Left renal cortex interstitium (tissue), 4 donors: ENCODE measurements at places on chromosomes 1 and 21.

DNA sequence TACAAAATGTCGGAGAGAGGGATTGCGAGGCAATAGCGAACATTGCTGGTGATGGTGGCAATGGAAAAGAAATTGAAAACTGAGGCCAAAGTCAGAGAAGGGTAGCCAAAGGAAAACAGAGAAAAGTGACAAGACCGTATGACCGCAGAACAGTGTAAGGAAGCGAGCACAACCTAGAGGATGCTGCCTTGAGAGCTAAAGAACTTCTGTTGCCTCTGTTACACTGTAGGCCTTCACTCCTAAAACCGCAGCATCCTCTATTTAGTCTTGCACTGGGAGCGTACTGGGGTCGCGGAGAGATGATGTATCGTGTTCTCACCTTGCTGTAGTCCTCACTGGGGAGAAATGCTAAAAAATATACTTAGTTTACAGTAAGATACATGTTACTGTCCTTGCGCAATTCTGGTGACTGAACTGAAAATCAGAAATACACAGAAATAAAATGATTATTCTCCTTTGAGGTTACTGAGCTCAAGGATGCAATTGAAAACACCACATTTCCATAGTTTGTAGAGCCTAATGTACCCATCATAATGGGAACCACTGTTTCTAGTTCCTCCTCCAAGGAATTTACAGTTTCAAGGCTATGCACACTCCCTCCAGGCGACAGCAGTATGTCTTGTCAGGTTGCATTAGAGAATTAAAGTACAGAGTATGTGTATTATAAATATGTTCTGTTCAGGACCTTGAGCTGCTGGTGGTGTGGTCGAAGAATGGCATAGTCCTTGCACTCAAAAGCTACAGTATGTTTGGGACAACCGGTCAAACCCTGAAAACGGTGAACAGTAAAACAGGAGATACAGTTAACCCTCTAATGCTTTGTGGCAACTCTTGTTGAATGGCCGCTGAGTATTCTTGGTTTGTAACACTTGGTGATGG is 1.3 kb downstream of the NEK7 start:
- no peak for DNase-seq

DNA sequence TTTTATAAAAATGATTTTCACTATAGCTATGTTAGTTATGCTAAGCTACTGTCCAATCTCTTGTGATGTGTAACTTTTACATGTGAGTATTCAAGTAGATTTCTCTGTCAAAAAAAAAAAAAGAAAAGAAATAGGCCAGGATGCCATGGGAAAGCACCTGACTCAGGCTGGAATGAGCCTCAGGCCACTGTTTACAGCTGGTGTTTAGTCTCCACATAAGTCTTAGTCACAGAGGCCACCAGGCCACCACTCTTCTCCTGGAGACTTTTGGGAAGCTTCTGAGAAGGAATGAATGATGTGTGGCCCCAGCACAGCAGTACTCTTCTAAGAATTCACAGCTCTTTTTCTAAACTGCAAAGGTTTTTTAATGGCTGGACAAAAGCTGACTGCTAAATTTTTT is 48.9 kb downstream of the CHML start:
- no peak for DNase-seq

- DNase-seq: no peak
Observed at GRCh38 chr1:68164918-68165317, 67.4 kb downstream of the WLS start.

- DNase-seq: no peak
Observed at GRCh38 chr1:233356705-233356987, 29.1 kb downstream of the MAP3K21 start.

GRCh38 chr1:244381878-244382565 is 69.7 kb downstream of the ADSS2 start:
- DNase-seq: no peak

GRCh38 chr1:209409780-209410179 is 173.7 kb upstream of the CAMK1G start:
- no peak for DNase-seq

DNA sequence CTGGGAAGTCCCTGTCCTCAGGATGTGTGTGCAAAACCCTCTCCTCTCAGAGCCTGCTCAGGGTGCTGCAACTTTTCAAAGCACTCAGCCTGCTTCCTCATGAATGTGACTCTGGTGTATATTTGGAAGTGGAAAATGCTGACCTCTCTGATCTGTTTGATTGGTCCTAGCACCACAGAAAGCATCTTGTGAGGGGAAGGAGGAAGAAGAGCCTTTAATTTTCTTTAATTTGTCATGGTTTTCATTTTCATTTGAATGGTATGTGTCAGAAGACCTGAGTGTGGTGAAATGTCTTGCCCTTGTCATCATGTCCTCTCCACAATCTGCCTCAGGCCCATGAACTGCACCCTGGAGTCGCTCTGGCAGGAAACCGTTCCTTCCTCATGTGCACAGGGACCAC is 383.5 kb downstream of the NTNG1 start:
- no peak for DNase-seq

GRCh38 chr1:20442920-20443625 is 42.9 kb downstream of the CAMK2N1 start:
- no peak for DNase-seq

- DNase-seq: no peak
Observed at GRCh38 chr1:147336291-147336690, 93.8 kb downstream of the CHD1L start.

- no peak for DNase-seq
Observed at GRCh38 chr1:223776075-223776814, 63.9 kb downstream of the CAPN2 start.

DNA sequence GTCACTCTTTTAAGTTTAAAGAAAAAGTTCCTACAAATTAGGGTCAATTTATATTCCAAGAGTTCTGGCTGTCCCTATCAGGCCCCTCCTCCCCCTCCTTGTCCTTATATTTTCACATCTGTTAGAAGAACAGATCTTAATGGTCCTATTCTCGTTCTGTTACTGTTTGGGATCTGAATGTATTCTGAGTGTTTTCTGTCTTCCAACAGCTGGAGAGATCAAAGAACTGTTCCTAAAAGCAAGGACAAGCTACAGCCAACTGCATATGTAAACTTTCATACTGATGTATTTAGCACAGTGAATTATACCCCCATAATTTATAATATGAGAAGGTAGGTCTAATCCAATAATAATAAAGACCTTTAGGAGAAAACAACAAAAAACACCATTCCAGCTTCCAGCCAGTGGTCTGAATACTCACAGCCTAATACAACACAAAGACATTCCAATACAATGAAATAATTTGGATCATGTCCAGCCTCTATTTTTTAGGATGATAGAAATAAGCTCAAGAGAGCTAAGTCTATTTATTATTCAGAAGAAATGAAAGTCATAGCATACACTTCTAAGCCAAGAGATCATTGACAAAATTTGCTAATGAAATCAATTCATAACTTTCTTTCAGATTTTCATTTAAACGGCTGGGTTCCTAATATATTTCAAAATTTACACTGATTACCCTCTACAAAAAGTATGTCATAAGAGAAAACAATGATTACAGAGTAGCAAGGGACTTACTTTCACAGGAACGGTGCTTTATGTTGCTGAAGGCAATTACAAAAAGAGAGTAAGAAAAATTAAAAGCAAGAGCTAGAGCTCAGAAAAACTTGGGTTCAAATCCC is 25.3 kb downstream of the WLS start:
- DNase-seq: no peak

DNA sequence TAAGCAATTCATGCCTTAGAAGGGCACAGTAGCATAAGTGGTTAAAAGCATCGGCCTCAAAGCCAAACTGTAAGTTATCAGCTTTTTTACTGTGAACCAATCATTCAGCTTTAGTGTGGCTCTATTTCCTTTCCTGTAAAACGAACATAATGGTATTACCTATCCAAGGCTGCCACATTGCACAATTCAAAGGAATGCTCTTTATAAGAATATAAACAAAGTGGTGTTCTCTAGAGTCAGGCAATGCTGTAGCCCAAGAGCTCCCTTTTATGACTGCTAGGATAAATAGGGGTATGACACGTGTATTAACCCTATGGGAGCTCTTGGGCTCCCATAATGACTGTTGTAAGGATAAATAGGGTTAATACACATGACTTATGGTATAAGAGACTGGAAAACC is 25.4 kb downstream of the INTS7 start:
- DNase-seq: no peak

DNA sequence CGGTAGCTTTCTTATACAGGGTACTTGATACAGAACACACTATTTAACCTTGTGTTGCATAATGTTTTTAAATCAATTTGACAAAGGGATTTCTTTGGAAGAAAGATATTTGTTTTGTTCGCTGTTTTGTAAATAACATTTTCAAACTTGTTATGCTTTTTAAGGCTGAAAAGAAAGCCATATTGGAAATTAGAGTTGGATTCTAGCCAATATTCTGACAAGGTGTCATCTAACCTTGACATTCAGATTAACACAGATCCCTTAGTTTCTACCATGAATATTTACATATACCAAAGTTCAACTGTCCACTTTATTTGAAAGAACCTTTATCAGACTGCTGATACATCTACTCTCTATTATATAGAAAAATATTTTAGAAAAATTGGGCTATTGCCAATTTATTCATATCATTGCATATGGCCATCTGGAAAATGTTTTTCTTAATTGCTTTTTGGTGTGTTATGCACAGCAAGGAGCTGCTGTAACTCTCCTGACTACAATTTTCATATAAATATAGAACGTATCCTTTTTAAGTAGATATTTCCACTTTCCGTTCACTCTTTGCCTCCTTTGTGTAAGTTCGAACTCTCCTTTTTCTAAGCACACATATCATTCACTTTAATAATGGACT is 206.3 kb downstream of the NCAM2 start:
- no peak for DNase-seq

GRCh38 chr1:155978973-155979429 is 654 bp upstream of the ARHGEF2 start:
- no peak for DNase-seq

GRCh38 chr1:30730346-30731108 is 7.1 kb upstream of the MATN1 start:
- peak; percentile 41 for DNase-seq

GRCh38 chr1:197761654-197762053 is 13.6 kb downstream of the DENND1B start:
- no peak for DNase-seq

DNA sequence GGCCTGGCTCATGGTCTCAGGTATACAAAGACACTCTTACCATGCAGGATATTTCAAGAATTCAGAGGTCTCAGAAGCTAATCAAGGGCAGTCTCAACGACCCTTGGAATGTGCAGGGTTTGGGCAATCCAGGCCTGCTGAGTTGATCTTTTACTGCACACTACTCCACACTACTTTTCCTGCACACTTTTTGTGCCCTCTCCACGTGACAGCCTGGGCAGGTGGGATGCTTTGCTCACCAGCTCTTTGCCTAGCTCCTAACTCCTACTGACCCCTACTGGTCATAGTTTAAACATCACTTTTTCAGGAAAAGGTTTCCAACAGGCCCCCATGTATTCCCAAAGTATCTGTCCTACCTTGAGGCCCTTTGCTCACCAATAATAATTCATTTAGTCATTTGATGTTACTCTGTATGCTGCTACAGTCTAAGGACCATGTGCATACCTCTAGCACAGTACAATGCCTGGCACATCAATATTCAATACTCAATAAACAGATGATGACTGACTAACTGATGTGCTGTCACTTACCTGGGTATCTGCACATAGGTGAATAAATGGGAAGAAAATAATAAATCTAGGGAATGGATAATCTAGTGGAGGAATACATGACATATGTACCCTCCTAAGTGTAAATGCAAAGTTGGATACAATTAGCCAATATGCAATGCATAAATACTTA is 9.6 kb downstream of the DUSP23 start:
- no peak for DNase-seq

DNA sequence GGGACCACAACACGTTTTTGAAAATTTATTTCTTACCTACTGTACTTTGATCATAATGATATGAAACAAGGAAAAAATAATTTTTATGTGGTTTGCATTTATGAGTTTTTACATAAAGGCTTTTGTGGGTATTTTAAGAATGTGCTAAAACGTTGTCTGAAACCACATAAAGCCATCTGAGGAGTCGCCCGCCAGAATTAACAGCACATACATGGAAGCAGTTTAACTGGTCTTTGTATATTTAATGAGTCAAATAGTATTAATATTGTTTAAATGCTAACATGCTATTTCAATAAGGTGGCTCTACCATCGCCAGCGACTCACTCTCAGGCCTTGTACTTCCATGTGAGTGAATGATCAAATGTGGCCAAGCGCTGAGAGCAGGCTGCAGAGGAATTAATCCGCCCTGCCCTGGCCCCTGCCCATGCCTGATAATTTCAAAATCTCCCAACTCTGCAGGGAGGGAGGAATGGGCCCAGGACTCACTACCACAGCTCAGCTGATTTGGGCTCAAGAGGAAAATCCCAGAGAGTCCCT is 49.6 kb downstream of the SLC66A1 start:
- no peak for DNase-seq

GRCh38 chr1:101178341-101178687 is 58.5 kb upstream of the S1PR1 start:
- no peak for DNase-seq

DNA sequence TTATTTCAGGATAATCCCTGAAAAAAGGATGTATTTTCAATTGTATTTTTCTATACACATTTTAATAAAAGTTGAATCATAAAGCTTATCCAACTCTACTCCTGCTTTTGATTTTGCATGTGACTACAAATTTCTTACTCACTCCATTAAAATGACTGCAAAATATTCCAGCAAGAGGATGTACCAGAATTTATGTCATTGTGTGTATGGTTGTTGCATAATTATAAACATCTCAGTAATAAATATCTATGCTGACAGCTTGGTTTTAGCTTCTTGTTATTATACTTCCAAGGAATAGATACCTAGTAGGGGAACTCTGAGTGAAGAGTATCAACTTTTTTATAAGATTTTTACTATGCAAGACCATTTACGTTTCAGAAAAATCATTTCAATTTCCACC is 463.2 kb upstream of the RUNX1 start:
- no peak for DNase-seq
